ENCODE measurements at places on chromosomes 7 and 10.

- DNase-seq = no peak
- no peaks in the 10 kb centered on the region for H3K36me3 ChIP-seq
- H3K27ac ChIP-seq = no peak overlapping the region
- H3K4me1 ChIP-seq = peaks cover 20% of the 10 kb centered on the region
- H3K4me3 ChIP-seq = no peak overlapping the region
Measured at GRCh38 chr10:44651834-44652233, 259.3 kb upstream of the TMEM72 start.

DNA sequence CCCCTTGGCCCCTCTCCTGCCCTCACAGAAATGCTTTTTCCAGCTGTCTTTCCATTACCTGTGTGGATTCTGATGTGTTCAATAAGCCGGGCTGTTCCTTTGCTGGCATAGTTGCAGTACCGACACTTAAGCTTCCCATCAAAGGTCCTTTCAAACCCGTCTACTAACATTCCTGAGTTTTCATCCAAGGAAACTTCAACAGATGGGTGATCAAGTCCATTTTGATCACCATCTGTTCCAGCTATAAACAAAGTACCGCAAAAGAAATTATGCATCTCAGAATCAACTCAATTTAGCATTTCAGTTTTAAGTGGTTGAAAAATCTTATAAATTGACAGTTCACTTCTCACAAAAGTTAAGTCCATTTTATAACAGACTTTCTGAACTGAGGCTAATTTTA lies 12.7 kb downstream of the IKZF5 start:
- DNase-seq = no peak
- H3K4me3 ChIP-seq = no peak overlapping the region
- no peak overlapping the region for H3K27ac ChIP-seq
- H3K27me3 ChIP-seq = no peaks in the 10 kb centered on the region
- peaks cover 12% of the 10 kb centered on the region for H3K36me3 ChIP-seq

DNA sequence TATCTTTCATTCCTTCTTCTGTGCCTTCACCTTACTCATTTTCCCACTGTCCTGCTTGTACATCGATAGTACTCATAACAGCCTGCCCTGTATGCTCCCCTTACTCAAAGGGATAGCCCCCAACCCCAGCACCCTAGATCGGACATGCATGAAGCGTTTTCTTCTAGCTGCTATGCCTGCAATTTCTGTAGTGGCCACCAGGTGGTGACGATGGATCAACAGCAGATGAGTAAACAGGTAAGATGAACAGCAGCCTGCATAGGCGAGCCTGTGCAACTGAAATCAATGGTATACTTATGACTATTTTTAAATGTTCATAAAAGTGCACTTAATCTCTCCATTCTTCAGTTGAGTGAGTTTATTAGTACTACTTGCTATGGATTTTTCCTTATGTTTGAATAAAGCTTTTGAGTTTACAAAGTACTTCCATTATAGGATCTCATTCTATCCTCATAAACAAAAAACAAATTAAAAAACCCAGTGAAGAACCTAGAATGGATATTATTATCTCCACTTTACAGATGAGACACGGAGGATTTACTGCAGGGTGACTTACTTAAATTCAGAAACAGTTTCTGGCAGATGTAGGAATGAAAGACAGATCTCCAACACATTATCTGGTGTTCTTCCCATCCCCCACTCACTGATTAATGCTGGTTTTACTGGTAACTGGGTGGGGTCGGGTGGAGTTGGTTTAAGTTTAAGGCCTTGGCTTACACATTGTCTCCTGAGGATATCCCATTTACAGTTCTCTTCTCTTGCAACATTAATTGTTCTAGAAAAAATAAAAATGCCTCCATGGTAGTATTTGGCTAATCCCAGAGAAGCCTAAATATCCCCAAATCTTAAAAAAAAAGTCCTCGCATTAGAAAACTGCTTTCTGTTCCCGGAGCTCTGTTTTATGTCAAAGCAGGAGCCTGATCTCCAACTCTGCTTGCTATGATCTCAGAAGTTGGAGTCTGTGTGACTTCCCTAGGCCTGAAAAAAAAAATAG lies 222.1 kb downstream of the GLI3 start:
- no peaks in the 10 kb centered on the region for H3K27me3 ChIP-seq
- H3K4me3 ChIP-seq = no peak overlapping the region
- H3K27ac ChIP-seq = no peak overlapping the region

GRCh38 chr7:141641876-141642275 lies 60.1 kb downstream of the DENND11 start:
- H3K4me3 ChIP-seq = no peak overlapping the region
- no peak for DNase-seq
- H3K36me3 ChIP-seq = peaks cover 38% of the 10 kb centered on the region
